Stimulated activated CD8-positive, alpha-beta memory T cell treated with anti-CD3 and anti-CD28 coated beads, Interleukin-12 subunit alpha, Interleukin-12 subunit beta, amount 100 ng/mL, for 1 hour (primary cell): ENCODE measurements at places on chromosomes 13 and 19.

DNA sequence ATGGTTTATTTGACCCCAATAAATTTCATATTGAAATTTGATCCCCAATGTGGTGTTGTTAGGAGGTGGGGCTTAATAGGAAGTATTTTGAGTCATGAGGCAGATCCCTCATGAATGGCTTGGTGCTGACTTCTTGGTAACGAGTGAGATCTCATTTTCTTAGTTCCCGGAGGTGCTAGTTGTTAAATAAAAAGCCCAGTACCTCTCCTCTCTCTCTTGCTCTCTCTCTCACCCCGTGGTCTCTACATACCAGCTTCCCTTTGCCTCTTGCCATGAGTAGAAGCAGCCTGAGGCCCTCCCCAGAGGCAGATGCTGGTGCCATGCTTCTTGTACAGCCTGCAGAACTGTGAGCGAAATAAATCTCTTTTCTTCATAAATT lies 39.4 kb upstream of the KATNAL1 start:
- no peak for DNase-seq

GRCh38 chr19:45676851-45677263 lies 8.8 kb downstream of the GIPR start:
- DNase-seq, result peak; percentile 33

DNA sequence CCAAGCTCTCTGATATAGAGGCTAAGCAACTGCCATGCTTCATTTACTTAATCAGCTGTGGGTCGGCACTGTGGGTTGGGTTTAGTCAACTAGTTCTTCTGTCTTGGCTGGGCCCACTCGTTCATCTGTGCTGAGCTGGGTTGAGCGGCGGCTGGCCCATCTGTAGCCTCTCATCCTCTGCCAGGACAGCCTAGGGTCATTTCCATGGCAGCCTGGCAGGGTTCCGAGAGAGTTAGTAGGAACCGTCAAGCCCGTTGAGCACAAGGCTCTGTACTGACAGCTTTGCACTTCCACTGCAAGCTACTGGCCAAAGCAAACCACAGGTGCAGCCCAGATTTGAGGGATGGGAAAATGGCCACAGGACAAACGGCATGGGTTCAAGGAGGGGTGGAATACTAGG lies 6.6 kb upstream of the ZNF835 start:
- no peak for DNase-seq

DNA sequence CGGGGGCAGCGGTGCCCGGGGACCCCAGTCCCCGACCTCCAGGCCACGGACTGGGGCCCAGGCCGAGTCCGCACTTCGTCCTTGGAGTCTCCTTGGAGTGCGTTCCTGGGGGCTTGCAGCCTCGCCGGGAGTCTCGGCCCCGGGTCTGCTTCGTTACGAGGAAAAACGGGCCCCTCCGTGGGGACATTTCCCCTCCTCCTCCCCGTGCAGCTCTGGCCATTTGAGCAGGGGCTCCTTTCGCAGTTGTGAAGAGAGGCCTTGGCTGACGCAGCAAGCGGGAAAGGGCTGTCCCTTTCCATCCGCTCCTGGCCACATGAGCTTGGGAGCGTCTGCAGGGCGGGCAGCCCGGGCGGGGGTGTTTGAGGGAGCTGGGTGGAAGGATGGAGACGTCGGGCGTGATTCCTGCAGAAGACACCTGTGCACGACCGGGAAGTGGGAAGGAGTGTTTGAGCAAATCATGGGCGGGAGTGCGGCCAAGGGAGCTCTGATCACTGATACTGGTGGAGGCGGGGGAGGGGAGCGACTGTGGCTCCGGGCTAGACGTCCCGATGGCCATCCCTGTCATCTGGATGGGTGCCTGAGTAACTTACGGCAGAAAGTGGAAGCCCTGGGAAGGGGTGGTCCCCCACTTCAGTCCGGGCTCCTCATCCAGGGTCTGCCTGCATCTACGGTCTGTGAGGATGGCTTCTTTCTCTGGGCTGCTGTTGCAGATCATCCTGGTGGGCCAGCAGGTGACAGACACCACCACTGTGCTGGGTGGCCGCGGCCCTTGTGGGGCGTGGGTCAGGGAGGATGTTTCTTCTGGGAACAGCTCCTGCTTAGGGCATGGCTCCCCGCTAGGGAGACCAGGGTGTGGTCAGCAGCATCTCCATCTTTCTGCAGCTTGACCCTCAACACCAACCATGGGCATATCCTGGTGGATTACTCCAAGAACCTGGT lies 736 bp downstream of the GPI start:
- DNase-seq, result no peak

GRCh38 chr13:34620074-34620850 lies 321.8 kb upstream of the NBEA start:
- no peak for DNase-seq

DNA sequence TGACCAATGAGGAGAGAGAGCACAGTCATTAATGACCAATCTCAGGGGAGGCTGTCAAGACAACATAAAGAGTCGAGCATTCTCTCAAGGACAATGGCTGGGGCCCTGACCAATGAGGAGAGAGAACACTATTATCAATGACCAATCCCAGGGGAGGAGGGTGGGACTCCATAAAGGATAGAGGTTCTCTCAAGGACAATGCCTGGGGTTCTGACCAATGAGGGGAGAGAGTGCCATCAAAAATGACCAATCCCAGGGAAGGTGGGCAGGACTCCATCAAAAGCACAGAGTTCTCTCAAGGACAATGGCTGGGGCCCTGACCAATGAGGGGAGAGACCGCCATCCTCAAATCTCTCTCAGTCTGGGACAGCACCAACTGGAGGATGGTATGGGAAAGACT lies 3.3 kb upstream of the KLK11 start:
- no peak for DNase-seq

GRCh38 chr19:4077800-4078684 lies 11.3 kb upstream of the ZBTB7A start:
- no peak for DNase-seq

- DNase-seq, result no peak
Observed at GRCh38 chr19:38733241-38733492, 11.1 kb downstream of the CAPN12 start.

GRCh38 chr13:24997367-24997967 lies 98.5 kb upstream of the PABPC3 start:
- peak; percentile 4 for DNase-seq

GRCh38 chr13:96900986-96901385 lies 93.3 kb downstream of the OXGR1 start:
- DNase-seq, result no peak

DNA sequence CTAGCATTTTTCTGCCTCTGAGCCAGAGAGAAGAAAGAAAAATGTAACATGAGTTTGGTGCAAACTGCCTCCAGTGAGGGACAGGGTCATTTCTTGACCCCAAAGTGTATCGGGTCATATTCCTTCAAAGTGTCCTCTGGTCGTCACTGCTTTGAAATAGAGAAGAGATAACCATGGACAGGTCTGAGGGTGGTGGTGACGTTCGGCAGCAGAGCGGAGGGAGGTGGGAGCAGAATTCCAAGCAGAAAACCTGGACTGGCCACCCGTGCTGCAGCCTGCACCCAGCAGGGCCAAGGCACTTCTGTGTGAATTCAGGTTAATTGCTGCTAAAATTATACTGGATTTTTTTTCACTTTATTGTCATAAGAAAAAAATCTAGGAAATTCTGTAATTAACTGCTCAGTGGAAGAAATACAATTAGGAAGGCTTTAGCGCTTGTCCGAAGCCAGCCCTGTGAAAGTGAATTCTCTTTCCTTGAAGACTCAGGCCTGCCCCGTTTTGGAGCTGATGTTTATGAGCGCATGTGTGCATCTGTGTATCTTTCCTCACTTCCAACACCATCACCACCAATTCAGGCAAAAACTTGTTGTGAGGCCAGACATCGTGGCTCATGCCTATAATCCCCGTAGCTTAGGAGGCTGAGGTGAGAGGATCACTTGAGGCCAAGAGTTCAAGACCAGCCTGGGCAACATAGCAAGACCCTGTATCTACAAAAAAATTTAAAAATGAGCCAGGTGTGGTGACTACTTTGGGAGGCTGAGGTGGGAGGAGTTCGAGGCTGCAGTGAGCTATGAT lies 37.9 kb upstream of the UBAC2 start:
- DNase-seq, result no peak

DNA sequence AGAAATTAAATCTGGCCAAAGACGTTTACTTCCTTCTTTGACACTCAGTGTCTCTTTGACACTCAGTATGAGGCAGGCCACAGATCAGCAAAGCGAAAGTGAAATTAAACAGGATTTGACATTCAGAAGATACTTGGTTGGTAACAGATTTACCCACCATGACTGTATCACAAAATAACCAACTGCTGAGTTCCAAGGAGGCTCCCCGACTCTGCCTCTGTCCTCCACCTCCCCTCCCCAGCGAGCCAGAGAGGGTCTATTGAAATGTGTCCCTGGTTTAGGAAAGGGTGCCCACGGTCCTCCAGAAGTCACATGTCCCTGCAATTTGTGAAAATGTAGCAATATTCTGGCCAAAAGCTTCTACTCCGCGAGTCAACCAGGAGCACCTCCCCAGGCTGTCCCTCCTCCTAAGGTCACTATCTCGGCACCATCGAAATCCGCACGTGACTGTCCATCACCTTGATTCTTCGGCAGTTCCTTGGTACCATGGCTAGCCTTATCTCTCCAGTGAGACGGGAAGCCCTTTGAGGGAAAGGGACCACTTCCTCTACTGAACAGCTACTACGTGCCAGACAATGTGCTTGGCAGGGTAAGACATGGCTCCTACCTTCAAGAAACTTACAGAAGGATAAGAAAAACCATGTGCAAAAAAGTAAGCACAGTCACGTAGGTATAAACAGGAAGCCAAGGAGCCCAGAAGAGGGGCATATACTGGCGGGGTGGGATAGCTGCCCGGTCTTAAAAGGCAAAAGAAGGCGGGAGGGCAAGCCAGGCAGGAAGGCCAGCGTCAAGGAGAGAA lies 1.5 kb downstream of the N4BP2L1 start:
- DNase-seq, result peak; percentile 6

GRCh38 chr13:94590744-94591143 lies 5.2 kb downstream of the TGDS start:
- DNase-seq, result no peak

DNA sequence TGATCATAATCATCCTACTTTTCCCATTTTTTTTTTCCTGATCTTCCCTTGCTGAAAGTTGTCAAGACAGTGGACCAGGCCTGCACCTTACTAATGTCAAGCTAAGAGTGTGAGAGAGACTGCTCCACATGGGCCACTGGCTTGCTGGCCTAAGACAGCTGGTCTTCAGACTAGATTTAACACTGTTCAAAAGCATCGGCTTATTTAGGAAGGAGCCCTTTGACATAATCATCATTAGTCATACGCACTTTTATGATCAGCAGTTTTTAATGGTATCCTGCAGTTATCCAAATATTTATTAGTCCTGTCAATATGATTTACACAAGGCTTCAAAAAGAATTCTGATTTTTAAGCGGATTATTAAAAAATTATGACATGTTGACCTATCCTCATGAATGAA lies 270.6 kb downstream of the DNAJC15 start:
- no peak for DNase-seq

DNA sequence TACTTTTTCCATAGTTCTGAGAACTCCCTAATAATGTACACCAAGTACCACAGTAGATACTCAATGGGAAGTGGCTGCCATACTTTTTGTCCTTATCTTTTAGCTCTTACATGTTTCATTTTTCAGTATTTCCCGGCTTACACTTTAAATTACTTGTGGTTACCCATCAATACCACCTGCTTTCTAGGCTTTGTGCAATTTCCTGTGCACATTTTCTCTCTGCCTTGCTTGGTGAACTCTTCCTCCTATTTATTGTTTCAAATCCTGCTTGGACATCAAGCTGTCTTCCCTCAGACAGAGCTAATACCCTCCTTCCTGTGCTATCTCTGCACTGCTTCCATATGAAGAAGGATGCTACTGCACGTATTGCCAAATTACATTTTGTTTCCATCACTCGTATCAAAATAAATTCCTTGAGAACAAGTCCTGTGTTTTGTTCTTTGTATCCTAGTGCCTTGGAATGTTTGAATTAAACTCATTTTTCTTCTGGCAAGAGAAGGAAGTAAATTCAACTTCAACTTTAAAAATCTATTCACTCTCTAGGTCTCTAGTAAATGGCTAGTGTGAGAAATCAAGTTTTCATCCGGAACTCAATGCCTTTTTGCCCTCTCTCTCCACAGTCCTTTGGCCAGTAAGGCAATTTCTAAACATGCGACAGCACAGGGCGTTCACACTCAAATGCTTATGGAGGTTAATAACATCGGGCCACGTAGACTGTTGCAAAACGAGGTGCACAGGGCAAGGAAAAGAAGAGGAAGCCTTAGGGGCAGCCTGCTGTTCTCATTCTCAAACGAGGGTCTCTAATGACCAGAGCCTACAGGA lies 5.6 kb downstream of the ZAR1L start:
- DNase-seq, result no peak

DNA sequence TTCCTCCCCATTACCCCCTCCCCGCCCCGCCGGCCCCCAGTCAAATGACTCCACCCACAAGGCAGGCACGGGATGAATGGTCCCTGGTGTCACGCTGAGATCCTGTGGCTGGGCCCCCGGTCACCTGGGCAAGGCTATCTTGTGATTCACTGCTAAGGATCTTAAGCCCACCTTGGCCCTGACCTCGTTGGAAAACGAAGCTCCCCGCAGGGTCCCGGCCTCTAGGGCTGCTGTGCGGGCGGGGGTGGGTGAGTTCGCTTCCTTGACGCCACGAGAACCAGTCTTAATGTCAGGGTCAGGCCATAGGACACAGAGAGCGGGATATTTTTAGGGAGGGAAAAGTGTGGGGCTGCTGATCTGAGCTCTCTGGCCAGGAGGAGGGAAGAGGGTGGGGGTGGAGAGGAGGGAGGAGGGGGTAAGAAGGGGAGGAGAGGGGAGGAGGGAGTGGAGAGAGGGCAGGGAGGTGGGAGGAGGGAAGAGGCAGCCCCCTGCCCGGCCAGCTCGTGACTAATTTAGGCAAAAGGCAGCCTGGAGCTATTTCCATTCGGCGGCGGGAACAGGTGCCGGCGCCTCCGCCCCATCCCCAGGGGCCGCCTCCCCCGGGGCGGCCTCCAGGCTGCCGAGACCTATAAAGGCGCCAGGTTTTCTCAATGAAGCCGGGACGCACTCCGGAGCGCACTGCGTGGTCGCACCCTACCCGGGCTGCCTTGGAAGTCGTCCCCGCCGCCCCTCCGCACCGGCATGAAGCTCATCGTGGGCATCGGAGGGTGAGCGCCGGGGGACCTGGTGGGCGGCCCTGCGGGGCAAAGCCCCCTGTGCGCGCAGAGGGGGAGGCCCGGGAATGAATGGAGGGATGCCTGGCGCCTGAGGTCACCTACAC lies at the start of gene NMRK2:
Gene NMRK2 (plus strand): TSS at position 139 of the 880 bp plus-strand sequence. CDS start 603 bp downstream, at position 742.
- DNase-seq, result no peak

GRCh38 chr19:34662919-34663318 lies 14.0 kb downstream of the SCGB2B2 start:
- DNase-seq, result peak; percentile 16

DNA sequence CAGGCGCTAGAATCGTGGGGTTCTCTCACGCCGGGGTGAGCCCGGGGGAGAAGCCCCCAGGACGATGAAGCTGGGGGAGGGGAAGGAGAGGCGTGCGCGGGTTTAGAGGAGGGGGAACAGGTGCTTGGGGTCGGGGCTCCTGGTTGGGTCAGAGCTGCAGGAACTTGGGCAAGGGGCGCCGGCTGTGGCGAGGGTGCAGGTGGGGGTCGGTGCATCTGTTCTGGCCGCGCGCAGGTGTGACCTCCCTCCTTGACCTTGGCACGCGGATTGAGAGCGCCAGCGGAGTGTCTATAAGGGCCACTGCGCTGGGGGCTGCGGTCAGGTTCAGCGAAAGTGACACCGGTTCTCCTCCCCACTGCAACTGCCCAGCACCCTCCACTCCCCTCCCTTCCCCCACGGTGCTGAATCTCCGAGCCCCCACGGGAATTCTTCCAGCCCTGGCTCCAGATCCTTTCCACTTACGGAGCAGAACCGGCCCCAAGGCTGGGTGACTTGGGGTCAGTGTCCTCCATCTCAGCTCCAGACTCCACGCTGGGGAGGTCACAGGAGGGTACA lies 618 bp downstream of the TMEM38A start:
- no peak for DNase-seq

- DNase-seq, result no peak
Observed at GRCh38 chr13:99310382-99311031, 3.3 kb upstream of the GPR183 start.
